ENCODE measurements at places on chromosomes 6 and 20. TPM values are rescaled to one million over a fixed set of nuclear protein-coding genes. Genes with fewer than 3 reads are reported as not detected.

- DNase-seq, result no peak
Measured at GRCh38 chr6:137952247-137952646, 85.2 kb downstream of the TNFAIP3 start.

FAM184A gene
- 0.40 TPM for total RNA-seq

DNA sequence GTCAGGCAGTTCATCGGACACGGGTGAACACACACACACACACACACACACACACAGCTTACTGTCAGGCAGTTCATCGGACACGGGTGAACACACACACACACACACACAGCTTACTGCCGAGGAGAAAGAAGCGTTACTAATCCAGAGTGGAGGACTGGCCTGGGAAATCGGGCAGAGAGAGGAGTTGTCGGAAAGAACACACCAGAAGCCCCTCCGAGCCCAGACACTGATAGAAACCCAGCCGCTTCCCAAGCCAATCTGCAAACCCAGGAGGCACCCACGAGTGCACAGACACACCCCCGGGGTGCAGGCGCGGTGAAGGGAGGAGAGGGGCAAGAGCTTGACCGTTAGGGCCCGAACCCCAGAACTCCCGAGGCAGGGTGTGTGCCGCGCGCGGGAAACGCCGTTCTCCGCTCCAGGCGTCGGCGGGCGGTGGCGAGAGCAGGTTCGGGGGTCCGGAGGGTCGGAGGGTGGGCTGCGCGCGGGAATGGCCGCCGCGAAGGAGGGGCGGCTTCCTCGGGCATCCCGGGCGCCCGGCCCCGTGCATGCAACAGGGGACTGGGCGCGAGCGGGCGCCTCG lies 636 bp downstream of the ELOVL2 start:
- DNase-seq, result no peak

- DNase-seq, result no peak
Measured at GRCh38 chr6:18263418-18264218, 712 bp downstream of the DEK start.

All from cardiac septum (tissue), 1 donor.